ELR (cell line): ENCODE measurements at places on chromosomes 4 and X.

DNA sequence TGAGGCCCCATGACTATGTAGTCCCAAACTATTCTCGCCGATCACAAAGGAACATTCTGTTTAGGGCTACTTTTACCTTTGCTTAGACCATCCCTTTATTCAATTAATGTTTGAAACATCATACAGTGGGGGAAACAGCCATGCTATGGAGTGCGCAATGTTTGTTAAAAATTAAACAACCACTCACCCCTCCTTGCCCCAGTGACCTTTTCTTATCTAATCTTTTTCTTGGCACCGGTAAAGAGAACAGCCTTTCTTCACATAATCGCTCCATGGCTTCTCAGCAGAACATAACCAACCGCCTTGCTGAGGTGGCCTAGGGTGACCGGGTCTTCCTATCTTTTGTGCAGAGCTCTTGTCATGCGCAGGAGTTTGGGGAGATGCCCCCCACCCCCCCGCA is 152.6 kb downstream of the VCX3A start:
- no peak for DNase-seq

DNA sequence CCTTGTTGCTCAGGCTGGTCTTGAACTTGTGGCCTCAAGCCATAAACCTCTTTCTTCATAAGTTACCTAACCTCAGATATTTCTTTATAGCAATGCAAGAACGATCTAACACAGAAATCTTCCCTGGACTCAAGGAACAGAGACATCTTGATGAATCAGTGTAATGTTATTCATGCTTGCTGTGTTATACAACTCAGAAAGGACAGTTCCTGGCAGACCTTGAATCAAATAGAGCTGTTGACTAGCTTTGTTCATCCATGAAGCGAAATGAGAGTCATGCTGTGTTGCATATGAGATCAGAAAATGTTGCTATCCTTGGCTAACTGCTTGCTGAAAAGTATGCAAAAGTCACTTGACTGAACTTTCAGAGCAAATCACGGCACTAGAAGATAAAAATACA is 72.6 kb upstream of the ARHGAP24 start:
- peak; percentile 37 for DNase-seq

DNA sequence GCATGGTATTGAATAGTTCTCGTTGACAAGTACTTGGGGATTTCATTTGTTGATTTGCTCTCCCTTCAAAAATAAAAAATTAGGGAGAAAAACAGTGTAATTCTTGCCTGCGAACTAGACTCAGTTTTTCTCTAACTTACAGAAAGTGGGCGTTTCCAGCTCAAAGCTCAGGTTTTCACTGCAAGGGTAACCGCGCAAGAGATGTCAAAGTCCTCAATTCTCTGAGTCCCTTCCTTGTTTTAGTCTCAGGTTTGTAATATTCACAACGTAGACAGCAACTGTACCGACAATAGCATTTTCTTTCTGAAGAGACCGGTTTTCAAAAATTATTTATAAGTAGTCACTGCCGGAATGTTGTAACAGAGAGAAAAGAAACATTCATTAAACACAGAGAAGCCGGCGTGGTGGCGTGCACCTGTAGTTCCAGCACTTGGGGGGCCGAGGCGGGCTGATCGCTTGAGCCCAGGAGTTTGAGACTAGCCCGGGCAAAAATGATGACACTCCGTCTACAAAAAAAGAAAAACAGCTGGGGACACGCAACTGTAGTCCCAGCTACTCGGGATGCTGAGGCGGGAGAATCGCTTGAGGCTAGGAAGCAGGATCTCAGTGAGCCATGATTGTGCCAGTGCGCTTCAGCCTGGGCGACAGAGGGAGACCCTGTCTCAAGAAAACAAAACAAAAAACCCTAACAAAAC is 774 bp downstream of the ZCCHC4 start:
- peak; percentile 27 for DNase-seq

DNA sequence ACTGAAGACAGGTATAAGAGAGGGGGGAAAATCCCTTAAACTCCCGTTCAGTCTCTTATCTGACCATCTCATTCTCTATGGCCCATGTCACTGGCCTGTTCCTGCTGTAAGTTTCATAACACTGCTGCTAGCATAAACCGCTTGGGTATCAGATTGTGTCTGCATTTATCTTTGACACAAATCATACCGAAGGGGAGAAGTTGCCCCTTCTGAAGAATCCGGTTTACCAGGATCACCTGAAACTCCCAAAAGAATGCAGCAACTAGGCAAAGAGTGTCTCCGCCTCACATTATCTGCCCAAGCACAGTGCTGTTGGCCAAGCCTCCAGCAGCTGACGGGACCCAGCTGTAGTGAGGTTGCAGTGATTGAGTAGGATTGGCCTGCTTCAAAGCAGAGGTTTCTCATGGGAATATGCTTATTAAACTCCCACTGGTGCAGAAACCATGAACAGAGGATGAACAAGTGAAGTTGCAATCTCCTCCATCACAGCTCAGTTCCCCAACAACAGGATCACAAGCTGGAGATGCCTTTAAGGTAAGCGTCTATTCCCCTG is 71.3 kb upstream of the PUDP start:
- DNase-seq = no peak

GRCh38 chr4:54187148-54187547 is 41.9 kb upstream of the PDGFRA start:
- no peak for DNase-seq

GRCh38 chrX:17082831-17083230 is 136.4 kb downstream of the REPS2 start:
- DNase-seq = peak; percentile 37

GRCh38 chr4:110442309-110442708 is 33.6 kb upstream of the ENPEP start:
- DNase-seq = peak; percentile 6

DNA sequence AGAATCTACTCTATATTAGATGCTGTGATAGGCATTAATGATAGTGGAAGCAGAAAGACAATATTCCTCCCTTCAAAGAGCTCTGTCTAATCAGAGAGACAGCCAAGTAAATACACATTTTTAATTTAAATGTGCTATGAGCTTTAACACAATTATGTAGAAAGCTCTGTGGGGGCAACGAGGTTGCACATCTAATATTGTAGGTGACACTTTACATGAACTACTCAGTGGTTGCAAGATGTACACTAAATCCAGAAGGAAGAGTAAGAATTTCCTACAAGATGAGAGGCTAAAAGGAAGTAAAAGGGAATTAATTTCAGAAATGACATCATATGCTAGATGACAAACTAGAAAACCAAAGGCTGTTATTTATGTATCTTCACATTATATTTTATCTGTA is 120.9 kb downstream of the SPCS3 start:
- no peak for DNase-seq

- DNase-seq = no peak
Observed at GRCh38 chrX:54415534-54416350, 24.5 kb upstream of the TSR2 start.

GRCh38 chr4:61397174-61397573 is 197.0 kb downstream of the ADGRL3 start:
- peak; percentile 2 for DNase-seq

GRCh38 chr4:149248191-149248764 is 567.4 kb downstream of the IQCM start:
- no peak for DNase-seq

DNA sequence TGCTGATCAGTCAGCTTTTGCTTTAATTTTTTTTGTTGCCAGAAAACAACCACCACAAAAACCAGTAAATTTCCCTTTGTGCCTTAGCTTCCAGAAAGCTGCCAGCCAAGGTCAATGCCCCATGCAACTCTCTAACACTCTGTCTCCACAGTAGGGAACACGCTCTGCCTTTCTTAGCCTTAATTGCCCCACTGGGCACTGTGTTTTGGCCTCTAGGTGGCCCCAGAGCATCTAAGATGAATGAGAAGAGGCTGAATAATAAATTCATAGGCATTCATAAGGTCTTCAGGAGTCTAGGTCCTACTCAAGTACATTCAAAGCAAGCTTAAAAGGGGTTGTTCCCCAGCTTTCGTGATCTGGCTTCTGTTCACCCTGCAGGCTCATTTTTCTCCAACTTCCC is 57.7 kb upstream of the PASD1 start:
- DNase-seq = peak; percentile 16

DNA sequence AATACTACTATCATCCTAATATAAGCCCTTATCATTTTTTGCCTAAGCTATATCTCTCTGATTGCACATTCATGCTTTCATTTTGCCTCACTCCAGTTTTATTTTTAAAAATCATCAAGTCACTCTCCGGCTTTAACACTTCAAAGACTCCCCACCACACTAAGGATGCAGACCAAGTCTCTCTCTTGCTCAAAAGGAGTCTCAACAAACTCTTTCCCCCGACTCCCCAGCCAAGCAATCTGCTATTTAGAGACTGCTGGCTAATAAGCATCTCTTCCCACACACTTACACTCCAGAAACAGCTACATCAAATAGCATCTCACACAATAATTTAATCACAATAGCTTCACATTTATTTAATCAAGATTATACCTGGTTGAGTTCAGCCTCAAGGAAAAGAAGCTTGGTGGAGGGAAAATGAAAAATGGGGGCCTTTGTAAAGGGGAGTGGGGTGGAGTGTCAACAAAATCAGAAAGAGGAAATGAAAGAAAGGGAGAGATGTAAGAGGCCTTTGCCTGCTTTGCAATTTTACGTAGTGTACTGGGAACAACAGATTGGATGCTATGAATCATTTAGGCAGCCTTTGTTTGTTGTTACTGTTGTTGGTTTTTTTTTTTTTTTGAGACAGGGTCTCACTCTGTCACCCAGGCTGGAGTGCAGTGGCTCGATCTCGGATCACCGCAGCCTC is 104.1 kb upstream of the MCF2 start:
- DNase-seq = no peak

DNA sequence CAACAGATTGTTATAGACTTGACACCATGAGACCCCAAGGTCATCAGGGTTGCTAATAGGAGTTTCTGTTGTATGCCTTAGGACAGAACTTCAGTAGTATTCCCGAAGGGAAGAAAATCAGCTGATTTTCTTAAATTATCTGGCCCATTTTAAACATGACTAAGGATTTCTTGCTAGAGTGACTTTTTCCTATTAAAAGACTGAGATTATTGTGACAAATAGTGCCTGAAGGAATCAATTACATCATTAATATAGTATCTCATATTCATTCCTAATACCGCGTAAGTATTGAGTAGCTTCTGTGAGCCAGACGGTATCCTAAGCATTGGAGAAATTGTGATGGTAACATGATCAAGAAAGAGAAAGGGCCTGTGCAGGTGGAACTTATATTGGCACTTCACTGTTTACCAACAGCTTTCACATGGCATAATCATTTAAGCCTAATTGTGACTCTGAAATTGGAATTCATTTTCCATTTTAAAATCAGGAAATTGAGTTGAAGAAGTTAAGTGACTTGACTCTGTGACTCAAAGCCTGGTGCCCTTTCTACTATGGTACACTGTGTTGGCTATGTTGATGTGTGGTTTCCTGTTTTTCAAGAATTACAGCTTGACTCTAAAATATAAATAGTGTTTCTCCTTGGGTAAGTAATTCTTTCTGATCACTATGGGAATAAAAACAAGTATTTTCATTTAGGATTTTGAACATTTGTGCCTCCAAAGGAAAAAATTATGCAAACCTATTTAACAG is 4.1 kb downstream of the AFF1 start:
- no peak for DNase-seq

DNA sequence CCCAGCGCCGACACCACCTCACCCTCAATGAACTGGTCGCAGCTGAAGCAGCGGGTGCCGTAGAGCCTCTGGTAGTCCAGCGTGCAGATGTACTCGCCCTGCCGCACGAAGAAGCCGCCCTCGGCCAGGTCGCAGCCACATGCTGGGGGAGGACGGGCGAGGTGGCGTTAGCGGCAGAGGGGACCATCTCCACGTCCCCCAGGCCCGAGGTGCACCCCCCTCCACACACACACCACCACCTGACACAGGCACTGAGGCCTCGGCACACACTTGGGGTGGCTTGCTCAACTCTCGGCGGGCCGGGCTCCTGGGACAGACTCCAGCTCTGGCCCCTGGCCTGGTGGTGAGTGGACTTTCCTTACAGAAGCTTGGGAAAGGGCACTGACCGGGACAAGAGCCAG is 61.5 kb downstream of the ABLIM2 start:
- no peak for DNase-seq

DNA sequence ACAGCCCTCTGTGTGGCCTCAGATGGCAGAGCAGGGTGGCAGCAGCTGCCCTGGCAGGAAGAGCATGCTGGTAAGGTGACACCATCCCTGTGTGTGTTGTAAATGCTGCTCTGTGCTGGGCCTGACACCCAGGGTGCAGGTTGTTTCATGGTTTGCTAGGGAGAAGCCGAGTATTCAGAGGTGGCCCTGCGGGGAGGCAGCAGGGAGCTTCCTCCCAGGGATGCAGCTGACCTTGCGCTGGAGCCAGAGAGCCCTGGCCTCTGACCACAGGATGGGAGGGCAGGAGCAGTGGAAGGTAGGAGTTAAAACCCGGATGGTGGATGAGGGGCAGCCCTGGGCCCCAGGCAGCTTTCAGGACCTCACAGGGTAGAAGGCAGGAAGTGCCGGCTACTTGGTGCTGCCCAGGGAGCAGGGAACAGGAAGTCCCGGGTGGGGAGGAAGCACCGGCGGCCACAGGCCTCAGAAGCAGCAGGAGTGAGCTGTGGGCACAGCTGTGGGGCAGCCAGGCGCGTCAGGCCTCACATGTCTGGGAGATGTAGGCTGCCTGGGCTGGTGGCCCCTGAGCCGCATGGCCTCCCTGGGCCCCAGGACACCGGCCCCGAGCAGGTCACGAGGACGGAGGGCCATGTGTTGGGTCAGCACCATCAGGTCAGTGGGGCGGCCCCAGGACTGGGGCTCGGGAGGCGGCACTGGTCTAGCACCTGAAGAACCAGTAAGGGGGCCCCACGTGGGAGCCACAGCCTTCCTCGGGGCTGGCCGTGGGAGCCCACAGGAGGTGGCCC is 19.1 kb downstream of the SH3BP2 start:
- peak; percentile 84 for DNase-seq

- DNase-seq = no peak
Observed at GRCh38 chr4:159685340-159686092, 582.6 kb downstream of the RAPGEF2 start.

DNA sequence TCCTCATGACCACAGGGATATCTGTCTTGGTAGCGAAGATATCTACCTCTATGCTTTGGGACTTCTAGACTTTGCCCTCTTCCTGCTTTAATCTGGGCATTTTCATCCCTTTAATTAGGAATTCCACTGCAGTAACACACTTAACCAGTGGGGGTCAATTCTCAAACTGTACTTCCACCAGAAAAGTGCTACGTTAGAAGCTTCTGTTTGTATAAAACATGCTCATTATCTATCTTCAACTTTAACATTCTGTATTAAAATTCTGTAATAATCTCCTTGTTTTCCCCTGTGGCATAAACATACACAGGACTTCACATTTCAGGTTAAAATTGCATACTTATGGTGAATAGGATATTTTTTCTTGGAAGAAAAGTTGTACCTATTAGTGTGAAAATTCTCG is 105.6 kb downstream of the AMMECR1 start:
- peak; percentile 45 for DNase-seq

DNA sequence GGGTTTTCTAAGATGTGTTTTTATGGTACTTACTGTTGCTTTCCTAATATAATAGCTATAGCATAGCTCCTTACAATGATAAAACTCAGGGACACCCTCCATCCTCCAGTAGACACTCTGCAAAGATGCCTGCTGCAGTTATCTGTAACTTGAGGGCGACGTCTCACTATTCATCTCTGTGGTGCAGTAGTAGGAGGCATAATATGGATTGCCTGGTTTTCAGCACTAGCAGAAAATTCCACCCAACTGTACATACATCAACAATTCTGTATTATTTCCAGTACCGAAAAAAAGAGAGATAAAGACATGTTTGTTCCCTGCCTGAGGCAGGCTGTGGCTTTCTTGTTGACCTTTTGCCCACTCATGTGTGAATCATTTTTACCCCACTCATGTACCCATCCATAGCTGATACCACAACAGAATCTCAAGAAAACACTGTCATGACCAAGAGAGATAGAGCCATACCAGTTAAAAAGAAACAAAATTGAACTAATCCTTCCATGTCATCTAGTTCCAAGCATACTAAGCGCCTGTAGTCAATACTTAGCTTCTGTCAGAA is 220.1 kb downstream of the RAB28 start:
- DNase-seq = peak; percentile 32
